ENCODE measurements at places on chromosomes 2 and 18.
A peak's percentile ranks its signal among the peaks of the same experiment; 100 is the strongest.

DNA sequence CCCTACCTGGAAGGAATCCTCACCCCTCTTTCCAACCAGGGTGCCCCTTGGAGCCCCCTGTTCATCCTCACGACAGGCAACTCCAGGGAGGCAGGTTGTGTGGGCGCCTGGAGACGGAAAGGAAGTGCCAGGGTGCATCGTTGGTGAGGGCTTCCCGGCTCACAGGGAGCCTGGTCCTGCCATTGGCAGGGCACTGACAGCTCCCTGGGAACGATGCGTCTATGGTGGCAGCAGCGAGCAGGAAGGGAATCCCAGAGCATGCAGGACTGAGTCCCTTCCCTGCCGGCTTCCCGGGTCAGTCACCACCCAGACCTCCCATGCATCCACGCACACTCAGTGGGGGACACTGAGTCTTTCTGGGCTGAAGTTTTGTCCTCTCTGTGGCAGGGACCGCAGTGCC is 117.6 kb downstream of the INHBB start:
- no peak for DNase-seq

DNA sequence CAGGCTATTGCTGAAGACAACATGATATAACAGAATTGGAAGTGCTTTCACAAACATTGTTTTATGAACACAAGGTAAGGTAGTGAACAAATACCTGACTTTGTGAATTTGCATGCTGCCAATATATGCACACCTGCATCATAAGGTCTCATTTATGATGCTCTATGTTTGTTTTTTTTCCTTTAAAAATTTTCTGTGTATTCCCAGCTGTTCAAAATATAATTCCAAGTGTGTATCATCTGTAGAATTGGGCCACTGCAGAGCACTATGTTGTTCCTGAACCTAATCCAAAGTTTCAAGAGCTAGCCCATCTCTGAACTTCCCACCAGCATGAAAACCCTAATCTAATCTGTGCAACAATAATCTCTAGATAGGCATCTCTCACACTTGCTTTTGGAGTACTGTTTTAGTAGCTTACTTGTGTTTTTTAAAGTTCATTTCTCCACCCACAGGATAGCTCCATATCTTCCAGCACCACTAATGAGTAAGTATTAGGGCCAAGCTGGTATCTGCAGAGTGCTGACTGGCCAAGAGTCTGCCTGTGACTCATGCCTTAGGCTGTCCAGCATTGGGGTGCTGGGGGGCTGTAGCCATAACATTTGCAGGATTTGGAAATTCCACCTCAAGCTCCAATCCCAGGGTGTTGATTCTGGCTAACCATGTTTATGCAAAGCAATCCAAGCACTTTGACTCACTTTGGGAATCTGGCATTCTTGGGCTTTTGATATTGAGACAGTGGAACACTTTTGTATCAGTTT is 208.2 kb upstream of the REV1 start:
- DNase-seq: no peak

DNA sequence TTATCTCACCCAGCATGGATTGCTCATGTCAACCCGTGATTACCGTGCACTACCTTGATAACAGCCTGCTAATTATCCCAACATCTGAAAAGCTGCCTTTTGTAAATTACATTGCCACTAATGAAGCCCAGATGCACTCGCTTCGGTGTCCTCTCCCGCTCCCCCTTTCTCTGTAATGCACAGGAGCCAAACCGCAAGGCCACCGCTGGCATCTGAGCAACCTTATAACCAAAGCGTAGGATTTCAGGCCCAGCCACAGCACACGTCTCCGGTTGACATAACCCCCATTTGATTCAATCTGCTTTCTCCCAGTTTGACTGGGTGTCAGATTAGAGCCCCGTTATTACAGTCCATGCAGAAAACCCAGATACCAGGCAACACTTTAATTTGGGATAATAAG is 341.2 kb downstream of the ALK start:
- DNase-seq: no peak

GRCh38 chr18:74412116-74412880 is 44.8 kb downstream of the DIPK1C start:
- DNase-seq: no peak

DNA sequence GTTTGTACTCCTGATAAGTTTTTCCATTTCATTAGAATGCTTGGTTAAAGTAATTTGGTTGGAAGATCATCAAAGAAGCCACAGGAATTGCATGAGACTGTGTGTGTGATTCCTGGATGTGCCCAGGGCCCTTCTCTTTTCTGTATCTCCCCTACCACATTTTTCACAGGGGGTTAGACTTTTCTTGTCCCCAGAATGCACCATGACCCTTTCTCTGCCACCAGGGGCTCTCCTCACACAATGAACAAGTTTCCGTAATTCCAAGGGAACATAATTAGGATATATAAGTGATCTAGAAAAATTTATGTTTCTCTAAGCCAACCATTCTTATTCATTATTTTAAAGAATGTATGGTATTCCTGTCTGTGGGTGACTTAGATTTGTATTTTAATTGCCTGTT is 291.8 kb downstream of the NEDD4L start:
- DNase-seq: no peak

DNA sequence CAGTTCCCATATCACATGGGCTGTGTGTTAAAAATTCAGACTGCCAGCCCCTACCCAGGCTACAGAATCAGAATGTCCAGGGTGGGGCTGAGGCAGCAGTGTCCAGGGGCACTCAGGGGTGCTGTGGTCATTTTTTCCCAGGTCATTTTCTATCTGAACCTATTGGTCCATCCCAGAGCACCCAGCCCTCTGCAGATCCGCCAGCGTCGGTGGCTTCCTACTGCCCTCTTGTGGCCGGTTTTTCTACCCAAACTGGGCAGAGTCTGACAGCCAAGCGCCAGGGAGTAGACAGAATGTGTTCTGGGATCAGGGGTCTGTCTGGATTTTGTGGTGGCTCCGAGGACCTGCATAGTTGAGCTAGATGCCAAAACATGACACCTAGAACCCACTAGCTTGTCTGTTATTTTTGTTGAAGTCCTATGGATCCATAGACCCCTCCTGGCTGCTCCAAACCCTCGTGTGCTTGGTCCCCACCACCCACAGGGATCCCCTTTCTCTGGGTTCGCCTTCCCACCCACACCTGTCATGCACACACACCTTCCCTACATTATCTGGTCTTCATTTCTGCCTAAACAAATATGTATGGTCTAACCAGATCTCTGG is 34.1 kb upstream of the RMDN2 start:
- DNase-seq: peak; percentile 50

DNA sequence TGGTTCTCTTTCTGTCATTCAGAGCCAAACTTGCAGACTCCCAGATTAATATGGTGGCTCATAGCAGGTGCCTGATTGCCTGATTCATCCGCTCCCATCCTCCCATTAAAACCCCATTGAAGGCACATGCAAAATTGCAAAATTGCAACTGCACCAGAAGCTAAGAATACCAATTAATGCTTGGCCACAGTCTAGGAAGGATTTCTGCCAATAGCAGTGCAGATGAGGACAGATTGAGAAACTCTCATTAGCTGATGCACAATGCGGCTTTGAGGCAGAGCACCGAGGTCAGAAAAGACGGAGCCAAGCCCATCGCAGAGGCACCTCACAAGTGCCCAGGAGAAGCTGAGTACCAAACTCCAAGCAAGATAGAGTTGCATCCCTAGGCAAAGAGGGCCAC is 172.8 kb downstream of the ARL4C start:
- DNase-seq: no peak

- no peak for DNase-seq
Measured at GRCh38 chr18:12052866-12053265, 40.8 kb upstream of the ANKRD62 start.

All from stimulated activated CD8-positive, alpha-beta memory T cell treated with anti-CD3 and anti-CD28 coated beads, Interleukin-15, amount 100 ng/mL, for 48 hours (primary cell).